ENCODE measurements at places on chromosomes 16 and 17.
A peak's percentile ranks its signal among the peaks of the same experiment; 100 is the strongest.

DNA sequence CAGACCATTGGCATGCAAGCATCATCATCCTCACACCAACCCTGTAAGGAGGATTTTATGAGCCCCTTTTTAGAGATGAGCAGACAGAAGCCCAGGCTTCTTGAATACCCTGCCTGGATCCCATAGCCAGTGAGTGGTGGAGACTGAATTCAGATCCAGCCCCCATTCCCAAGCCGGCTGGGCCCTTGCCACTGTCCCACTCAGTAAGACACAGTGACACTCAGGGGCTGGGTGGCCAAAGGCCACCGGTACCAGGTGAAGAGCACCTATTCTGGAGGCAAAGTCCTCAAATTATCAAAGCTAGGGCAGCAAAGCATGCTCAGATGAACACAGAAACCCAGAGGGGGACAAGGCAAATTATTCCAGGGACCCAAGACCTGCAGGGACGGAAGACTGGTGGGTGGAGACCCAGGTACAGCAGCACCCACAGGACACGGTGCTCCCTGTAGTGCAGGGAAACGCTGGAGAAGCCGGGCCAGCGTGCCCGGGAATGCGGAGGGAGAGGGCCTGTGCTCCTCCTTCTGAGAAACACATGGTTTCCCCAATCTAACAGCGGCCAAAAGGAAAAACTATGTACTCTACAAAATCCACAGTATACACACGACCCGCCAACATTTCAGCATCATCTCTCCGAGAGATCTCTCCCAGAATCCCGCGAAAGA is 33.2 kb upstream of the CRHR1 start:
- no peak for DNase-seq

DNA sequence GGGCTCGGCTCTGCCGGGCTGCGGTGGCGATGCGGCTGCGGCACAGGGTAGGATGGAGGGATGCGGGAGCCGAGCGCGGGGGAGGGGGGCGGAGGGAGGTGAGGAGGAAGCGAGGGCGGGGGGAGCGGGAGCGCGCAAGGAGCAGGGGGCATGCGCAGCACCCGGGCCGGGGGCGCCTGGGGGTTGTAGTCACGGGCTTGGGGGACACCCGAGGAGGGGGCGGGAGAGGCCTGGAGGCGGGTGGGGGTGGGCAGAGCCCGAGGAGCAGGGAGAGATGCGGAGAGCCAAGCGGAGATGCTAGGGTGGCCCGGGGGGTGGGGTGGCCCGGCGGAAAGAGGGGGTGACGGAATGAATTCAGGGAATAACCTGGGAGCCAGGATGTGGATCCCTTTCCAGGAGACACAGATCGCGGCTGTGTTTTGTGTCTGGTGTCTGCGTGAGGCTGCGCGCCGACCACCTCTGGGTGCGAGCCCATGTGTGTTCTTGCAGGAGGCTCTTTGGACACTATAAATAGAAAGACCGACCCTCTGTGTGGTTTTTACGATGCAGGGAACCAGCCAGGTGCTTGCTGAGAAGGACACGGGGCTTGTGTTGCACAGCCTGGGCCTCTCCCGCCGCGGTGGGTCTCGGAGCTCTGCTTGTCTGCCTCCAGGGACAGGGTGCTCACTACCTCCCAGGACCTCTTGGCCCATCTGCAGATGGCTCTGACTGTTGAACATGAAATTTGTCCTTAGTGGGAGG is at the start of gene STX1B:
Gene STX1B, minus strand, starts transcription at position 54 of the 741 bp plus-strand sequence. CDS start 242 bp downstream, outside the sequence.
- DNase-seq, result peak; percentile 51

DNA sequence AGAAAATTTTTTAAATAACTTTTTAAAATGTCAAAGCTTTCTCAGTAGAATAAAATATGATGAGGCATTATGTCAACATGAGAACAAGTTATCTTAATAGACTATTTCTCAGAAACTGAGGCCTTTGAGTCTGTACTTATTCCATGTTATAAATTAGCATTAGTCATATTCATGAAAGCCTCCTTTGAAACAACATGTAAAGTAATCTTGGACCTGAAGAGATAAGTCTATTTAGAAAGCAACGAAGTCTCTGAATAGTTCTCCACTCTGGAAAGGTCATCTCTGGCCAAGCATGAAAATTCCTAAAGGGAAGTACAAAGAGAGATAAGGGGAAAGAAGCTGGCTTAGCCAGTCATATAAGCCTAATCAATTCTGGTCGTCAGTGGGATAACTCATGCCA is 150.8 kb downstream of the CYB561 start:
- no peak for DNase-seq

DNA sequence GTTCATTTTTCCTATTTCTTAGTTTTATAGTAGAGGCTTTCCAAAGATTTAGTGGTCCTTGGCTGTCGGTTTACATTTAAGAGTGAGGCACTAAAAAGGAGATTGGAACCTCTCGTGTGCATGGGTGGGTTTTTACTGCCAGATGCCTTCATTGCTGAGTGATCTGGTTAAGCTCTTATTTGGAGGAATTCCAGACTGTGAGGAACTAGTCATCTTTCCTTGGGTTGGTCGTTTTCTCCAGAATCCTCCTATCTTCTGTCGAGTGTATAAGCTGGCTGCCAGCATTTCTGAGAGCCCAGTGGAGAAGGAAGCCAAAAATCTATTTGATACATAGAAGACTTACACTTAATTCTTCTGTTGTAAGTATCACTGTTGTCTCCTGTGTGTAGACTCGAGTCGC is 22.6 kb downstream of the IST1 start:
- DNase-seq, result no peak

GRCh38 chr16:69672998-69673713 is 53.2 kb downstream of the NQO1 start:
- no peak for DNase-seq

DNA sequence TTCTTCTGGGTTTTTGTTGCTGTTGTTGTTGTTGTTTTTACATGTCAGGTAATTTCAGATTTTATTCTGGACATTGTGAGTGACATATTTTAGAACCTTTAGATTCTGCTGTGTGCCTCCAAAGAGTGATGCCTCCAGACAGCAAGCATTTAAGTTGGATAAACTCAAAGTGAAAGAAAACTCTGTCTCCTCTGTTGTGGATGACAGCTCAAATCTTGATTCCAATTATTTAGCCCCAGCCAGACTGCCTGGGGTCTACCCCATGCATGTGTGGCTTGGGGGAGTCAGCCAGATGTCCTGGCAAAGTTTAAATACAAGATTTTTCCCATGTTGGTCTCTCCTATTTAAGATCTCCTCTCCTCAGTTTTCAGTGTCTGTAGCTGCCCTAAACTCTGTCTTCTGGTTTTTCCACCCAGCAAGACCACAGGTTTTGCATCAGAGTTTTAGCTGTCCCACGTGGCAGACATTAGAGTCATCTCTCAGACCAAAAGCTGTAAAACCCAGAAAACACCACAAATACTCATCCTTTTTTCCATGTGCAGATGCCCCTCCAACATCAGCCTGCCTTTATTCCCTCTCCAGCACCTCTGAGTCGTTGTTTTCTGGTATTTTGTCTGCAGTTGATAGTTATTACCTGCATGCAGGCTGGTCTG is 19.4 kb upstream of the ZNF469 start:
- DNase-seq, result no peak

GRCh38 chr17:1089915-1090314 is 89.9 kb downstream of the ABR start:
- DNase-seq, result no peak

DNA sequence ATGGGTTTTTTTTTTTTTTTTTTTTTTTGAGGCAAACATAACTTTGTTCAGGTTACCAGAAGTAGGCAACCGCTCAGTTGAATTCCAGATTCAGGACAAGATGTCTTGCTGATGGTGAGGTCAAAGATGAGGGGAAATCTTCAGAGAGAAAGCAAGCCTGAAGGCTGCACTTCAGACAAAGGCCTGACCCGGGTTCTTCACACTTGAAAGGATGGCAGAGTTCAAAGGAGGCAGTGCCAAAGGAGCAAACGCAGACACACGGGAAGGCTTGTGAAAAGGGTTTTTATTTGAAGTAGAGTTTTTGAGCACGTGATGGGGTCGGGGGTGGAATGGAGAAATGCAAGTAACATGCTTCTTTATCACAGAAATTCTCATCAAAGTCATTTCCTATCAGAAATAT is 960.2 kb upstream of the EEF2KMT start:
- no peak for DNase-seq

DNA sequence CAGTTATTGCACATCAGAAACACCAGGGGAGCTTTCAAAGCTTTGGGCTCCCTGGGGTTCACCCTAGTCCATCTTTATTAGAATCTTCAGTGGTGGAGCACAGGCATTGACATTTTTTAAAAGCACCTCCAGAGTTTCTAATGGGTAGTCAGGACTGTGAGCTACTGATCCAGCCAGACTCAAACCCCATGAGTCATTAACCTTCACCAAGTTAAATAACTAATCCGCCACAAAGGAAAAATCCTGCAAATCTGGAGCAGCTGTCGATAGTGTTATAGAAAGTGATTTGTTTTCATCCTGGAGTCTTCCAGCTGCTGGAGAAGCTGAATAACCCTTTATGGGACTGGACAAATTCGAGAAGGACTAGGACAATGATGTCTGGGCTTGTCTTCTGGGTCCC is 93.2 kb upstream of the PIRT start:
- no peak for DNase-seq

DNA sequence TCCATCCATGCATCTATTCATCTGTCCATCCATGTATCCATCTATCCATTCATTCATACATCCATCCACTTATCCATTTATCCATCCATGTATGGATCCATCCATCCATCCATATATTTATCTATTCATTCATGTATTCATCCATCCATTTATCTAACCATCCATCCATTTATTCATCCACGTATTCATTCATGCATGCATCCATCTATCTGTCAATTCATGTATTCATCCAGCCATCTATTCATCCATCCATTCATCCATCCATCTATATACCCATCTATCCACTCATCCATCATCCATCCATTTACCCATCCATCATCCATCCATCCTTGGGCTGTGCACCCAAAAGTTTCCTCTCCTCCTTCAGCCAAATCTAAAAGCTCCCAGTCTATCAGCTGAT is 43.4 kb downstream of the GDE1 start:
- no peak for DNase-seq

DNA sequence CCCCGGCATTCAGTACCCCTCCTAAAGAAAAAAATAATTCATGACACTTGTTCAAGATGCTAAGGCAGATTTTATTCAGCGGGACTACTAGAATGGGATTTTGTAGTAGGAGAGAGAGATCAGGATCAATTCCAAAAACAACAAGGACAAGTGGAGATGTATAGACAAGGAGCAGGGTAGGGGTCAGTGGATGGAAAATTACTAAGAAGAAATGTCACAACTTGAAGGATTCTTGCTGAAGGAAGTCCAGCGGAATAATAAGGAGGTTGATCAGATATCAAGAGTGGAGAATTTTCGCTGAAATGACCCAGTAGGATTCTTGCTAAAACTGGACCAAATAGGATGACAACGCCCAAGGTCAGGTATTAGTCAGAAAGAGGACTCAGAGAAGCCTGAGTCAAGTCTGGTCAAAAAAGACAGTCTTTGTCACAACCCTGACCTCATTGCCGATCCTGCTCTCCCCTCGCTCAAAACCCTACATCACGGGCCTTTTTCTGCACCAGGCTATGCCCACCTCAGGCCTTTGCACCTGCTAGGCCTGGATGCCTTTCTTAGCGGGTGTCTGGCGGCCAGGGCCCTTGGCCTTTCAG is 36.9 kb downstream of the MMD start:
- no peak for DNase-seq

- no peak for DNase-seq
These were observed 25.2 kb downstream of the NME3 start for GRCh38 chr16:1745900-1746692.

GRCh38 chr17:10802496-10803284 is 1.2 kb downstream of the TMEM238L start:
- no peak for DNase-seq
